H1 (cell line): ENCODE measurements at places on chromosomes 12 and 14.

DNA sequence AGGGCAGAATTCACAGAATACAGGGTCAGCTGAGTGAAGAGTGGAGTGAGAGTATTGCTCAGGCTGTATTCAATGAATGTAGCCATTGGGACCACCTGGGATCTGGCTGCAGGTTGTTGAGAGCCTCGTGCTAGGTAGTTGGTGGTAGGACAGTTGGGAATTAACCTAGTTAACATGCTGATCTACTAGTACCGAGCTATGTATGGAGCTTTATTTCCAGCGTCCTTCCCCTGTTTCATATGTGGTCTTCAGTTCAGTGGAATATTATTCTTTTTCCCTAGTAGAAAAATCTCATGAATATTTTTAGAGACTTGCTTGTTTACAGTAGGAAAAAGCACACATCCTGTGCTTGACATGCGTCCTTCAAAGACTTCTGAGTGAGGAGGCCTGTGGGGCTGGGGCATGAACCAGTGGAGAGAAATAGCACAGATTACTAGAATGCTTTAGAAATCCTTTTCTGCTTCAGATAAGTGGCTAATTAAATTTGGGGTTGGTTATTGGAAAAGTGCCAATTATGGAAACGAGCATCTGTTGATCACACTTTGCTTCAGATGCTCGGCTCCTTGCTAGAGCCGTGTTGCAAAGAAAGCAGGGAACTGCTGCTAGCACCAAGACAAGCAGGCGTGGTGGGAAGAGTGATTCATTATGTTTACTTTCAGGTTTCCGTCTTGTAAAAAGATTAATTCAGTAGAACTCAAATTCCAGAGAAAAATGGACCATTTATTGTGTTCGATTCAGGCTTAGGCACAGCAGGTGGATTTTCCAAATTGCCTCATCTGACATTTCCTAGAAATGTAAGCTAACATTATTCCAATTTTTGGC lies 53.6 kb downstream of the ARF6 start:
- no peaks in the 10 kb centered on the region for H3K27me3 ChIP-seq
- no peak for DNase-seq
- H3K4me3 ChIP-seq, result no peak overlapping the region

DNA sequence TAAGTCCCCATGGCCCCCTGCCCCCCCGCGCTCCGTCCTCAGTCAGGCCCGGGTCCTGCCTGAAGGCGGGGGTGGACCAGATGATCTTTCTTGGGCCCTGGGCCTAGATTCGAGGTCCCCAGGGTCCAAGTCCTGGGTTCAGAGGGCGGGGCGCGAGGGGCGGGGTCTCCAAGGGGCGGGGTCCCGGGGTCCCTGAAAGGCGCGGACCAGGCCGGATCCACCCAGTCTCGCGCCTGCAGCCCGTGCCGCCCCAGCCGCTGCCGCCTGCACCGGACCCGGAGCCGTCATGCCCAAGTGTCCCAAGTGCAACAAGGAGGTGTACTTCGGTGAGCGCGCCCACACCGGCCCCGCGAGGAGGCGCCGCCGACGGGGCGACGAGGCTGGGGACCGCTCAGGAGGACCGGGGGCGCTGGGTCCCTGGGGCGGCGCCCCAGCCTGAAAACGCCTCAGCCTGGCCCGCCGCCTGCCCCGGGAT lies 325 bp downstream of the CRIP1 start:
- H3K27ac ChIP-seq, result no peak overlapping the region
- peaks cover 2% of the 10 kb centered on the region; the same call in 1 of the 2 replicates for H3K4me1 ChIP-seq
- H3K27me3 ChIP-seq, result peaks cover 66% of the 10 kb centered on the region
- no peaks in the 10 kb centered on the region for H3K36me3 ChIP-seq
- peak overlapping the region; percentile 21 for H3K4me3 ChIP-seq
- DNase-seq, result peak; percentile 70

- DNase-seq, result no peak
- H3K36me3 ChIP-seq, result no peaks in the 10 kb centered on the region
- no peak overlapping the region for H3K27ac ChIP-seq
- no peaks in the 10 kb centered on the region for H3K4me1 ChIP-seq
- no peaks in the 10 kb centered on the region for H3K27me3 ChIP-seq
Observed at GRCh38 chr12:50317203-50317602, 33.9 kb upstream of the LIMA1 start.

GRCh38 chr12:89363084-89363483 lies 10.8 kb upstream of the DUSP6 start:
- no peaks in the 10 kb centered on the region for H3K27me3 ChIP-seq
- H3K27ac ChIP-seq, result no peak overlapping the region
- H3K4me3 ChIP-seq, result no peak overlapping the region
- H3K4me1 ChIP-seq, result no peaks in the 10 kb centered on the region
- no peak for DNase-seq

- H3K27ac ChIP-seq, result no peak overlapping the region
- no peak overlapping the region for H3K4me3 ChIP-seq
- H3K27me3 ChIP-seq, result no peaks in the 10 kb centered on the region
- H3K4me1 ChIP-seq, result no peaks in the 10 kb centered on the region
Observed at GRCh38 chr14:47277703-47278102, 397.7 kb downstream of the MDGA2 start.

GRCh38 chr14:91861091-91861490 lies 6.2 kb downstream of the TC2N start:
- no peak for DNase-seq
- no peak overlapping the region for H3K27ac ChIP-seq
- peaks cover 6% of the 10 kb centered on the region for H3K4me1 ChIP-seq
- no peaks in the 10 kb centered on the region for H3K27me3 ChIP-seq
- no peak overlapping the region for H3K4me3 ChIP-seq

- H3K27ac ChIP-seq, result no peak overlapping the region
- H3K4me3 ChIP-seq, result no peak overlapping the region
- DNase-seq, result no peak
- H3K36me3 ChIP-seq, result no peaks in the 10 kb centered on the region
- no peaks in the 10 kb centered on the region for H3K27me3 ChIP-seq
Observed at GRCh38 chr12:116319233-116319897, 41.9 kb upstream of the MED13L start.

DNA sequence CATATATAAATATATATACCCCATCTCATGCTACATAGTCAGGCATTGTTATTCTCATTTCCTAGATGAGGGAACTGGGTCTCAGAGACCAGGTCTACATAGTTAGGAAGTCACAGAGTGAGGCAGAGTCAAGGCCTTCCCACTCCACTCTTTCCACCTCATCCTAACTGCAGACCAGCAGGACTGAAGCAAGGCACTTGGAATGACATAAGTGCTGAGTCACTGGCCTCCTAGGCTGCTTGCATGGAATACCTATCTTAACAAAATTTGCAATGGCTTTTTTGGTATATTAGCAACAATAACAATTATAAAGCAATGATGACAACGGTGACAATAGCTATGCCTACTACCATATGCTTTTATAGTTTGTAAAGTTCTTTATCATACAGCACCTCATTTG lies 5.4 kb upstream of the ANO4 start:
- no peak overlapping the region for H3K4me3 ChIP-seq
- H3K27me3 ChIP-seq, result no peaks in the 10 kb centered on the region
- no peaks in the 10 kb centered on the region for H3K36me3 ChIP-seq
- no peak overlapping the region for H3K27ac ChIP-seq
- peaks cover 1% of the 10 kb centered on the region for H3K4me1 ChIP-seq

- H3K36me3 ChIP-seq, result no peaks in the 10 kb centered on the region
- H3K27me3 ChIP-seq, result peaks cover 43% of the 10 kb centered on the region; the same call in 1 of the 2 replicates
- H3K4me3 ChIP-seq, result no peak overlapping the region
- DNase-seq, result no peak
Observed at GRCh38 chr12:89861086-89861485, 152.4 kb upstream of the ATP2B1 start.

DNA sequence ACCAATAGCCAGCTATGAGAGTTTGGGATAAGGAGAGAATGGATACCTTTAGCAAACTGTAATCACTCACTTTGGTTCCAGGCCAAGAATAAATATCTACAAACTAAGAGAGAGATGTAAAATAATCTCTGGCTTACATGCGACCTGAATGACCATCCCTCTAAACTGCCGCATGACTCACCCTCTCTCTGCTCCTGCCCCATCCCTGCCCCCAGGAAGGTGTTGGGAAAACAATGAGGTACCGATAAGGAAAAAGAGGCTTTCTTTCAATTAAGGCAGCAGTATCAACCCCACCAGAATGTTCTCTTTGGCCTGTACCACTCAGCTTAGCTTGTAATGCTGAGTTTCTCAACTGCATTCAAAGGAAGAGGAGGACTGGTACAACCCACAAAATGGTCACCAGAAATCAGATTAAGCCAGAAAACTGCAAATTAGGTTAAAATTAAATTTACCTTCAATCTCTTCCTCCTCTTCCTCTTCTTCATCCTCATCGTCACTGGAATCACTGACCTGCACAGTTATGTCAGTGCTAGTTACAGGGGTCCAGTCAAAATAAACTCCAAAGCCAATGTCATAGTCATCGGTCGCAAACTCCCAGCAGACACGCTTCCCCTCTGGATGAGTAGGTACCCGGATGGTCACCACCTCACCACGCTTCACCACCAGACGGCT lies 22.0 kb downstream of the GSTZ1 start:
- H3K4me1 ChIP-seq, result peaks cover 7% of the 10 kb centered on the region
- no peaks in the 10 kb centered on the region for H3K27me3 ChIP-seq
- H3K4me3 ChIP-seq, result no peak overlapping the region

DNA sequence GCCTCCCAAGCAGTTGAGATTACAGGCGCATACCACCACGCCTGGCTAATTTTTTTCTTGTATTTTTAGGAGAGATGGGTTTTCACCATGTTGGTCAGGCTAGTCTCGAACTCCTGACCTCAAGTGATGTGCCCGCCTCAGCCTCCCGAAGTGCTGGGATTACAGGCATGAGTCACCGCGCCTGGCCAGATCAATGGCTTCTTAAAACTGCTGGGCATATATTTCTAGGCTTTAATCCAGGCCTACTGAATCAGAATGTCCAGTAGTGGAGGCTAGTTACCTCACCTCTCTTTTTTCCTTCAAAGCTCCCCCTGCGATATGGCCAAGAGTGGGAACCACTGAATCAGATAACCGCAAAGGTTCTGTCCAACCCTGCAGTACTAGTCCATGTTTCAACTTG lies 17.1 kb downstream of the POU6F1 start:
- no peaks in the 10 kb centered on the region for H3K4me1 ChIP-seq
- no peak for DNase-seq
- H3K27me3 ChIP-seq, result no peaks in the 10 kb centered on the region; the same call in 1 of the 2 replicates
- H3K4me3 ChIP-seq, result no peak overlapping the region
- H3K36me3 ChIP-seq, result no peaks in the 10 kb centered on the region
- no peak overlapping the region for H3K27ac ChIP-seq

GRCh38 chr12:109387425-109388166 lies 39.9 kb downstream of the MYO1H start:
- H3K36me3 ChIP-seq, result no peaks in the 10 kb centered on the region
- H3K4me1 ChIP-seq, result peaks cover 2% of the 10 kb centered on the region
- DNase-seq, result no peak
- H3K4me3 ChIP-seq, result no peak overlapping the region
- no peak overlapping the region for H3K27ac ChIP-seq
- no peaks in the 10 kb centered on the region for H3K27me3 ChIP-seq

DNA sequence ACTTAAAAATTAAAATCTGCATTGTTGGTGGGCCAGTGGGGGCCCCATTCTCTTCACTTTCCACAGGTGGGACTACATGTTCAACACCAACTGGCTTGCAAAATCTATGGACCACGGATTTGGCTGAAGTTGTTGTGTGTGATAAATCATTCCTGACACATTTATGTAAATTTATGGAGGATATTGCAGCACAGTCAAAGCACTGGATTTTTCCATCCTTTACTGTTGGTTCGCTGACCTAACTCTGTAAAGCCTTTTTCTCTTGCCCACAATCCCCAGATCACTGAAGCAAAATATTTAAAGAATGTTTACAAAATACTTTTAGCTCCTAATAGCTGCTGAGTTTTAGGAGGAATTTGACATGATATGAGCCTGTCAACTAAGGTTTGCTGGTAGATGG lies 219.7 kb upstream of the PRICKLE1 start:
- H3K36me3 ChIP-seq, result no peaks in the 10 kb centered on the region
- no peaks in the 10 kb centered on the region for H3K4me1 ChIP-seq
- H3K27me3 ChIP-seq, result no peaks in the 10 kb centered on the region; the same call in 1 of the 2 replicates
- no peak overlapping the region for H3K4me3 ChIP-seq
- no peak for DNase-seq
- H3K27ac ChIP-seq, result no peak overlapping the region

DNA sequence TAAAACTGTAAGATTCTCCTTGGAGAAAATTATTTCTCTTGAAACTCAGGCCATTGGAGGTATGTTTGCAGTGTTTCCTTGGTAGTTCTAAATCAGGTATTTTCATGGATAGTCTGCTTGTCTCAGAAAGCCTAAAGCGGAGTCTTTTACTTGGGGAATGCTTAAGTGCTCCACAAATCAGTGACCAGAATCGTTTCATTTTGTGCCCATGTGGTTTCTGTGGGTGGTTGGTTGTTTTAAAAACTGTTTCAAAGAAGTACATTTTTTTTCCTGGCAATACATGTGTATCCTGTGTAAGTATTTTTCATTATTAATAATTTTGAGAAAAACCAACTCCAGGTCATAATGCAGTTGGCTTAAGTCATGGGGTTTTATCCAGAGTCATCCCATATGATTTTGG lies 33.6 kb downstream of the CCDC91 start:
- no peak overlapping the region for H3K27ac ChIP-seq
- no peak overlapping the region for H3K4me3 ChIP-seq
- H3K4me1 ChIP-seq, result peaks cover 2% of the 10 kb centered on the region; the same call in 1 of the 2 replicates

- no peaks in the 10 kb centered on the region for H3K4me1 ChIP-seq
- DNase-seq, result no peak
- H3K4me3 ChIP-seq, result no peak overlapping the region
- H3K27me3 ChIP-seq, result no peaks in the 10 kb centered on the region
Observed at GRCh38 chr12:51192284-51192671, 19.3 kb upstream of the TFCP2 start.

- no peak overlapping the region for H3K4me3 ChIP-seq
- no peaks in the 10 kb centered on the region for H3K4me1 ChIP-seq
- DNase-seq, result no peak
- no peaks in the 10 kb centered on the region for H3K27me3 ChIP-seq
- H3K36me3 ChIP-seq, result no peaks in the 10 kb centered on the region
- H3K27ac ChIP-seq, result no peak overlapping the region
Observed at GRCh38 chr12:84507956-84508850, 404.4 kb downstream of the SLC6A15 start.

DNA sequence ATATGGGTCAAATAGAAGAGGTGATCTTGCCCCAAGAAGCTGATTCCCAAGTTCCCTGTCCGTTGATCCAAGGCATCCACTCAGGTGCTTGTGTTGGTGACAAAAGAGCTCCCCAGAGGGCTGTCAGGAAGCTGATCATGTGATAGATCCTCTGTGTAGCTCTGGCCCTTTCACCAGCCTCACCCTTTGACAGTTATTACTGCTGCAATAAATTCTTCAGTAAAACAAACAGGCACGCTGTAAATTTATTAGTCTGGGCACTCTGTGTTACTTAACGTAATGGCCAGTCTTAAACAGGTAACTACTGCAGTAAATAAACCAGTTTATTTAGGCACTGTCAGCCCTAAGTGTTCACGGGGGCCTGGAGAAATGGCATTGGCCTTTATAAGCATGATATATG lies 473.9 kb downstream of the BCL11B start:
- H3K4me3 ChIP-seq, result no peak overlapping the region
- no peaks in the 10 kb centered on the region for H3K4me1 ChIP-seq
- no peaks in the 10 kb centered on the region for H3K27me3 ChIP-seq
- no peak for DNase-seq
- H3K27ac ChIP-seq, result no peak overlapping the region
- no peaks in the 10 kb centered on the region for H3K36me3 ChIP-seq
